ENCODE measurements at places on chromosomes 2 and 18. TPM values are rescaled to one million over a fixed set of nuclear protein-coding genes. Genes with fewer than 3 reads are reported as not detected.

DNA sequence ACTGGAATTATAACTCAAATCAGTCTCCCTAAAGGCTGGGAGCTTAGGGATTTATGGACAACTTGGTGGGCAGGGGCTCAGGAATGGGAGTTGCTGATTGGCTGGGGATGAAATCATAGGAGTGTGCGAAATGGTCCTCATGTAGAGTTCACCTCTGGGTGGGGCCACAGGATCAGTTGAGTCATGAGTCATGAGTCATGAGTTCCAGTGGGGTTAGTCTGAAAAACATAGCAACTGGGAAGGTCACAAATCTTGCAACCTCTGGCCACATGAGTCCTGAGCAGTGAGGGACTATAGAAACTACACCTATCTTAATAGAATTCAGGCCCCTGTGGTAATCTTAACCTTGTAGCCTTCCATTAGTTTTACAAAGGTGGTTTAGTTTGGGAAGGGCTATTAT is 383.3 kb downstream of the RBM43 start:
- no peaks in the 10 kb centered on the region for H3K27me3 ChIP-seq
- H3K36me3 ChIP-seq, result no peaks in the 10 kb centered on the region
- no peak overlapping the region for H3K4me3 ChIP-seq

GAL3ST2 gene
- not detected for total RNA-seq

ARL4C gene
- 6.3 TPM for total RNA-seq

- H3K36me3 ChIP-seq, result no peaks in the 10 kb centered on the region
- no peaks in the 10 kb centered on the region for H3K4me1 ChIP-seq
- H3K27ac ChIP-seq, result no peak overlapping the region
- no peak overlapping the region for H3K4me3 ChIP-seq
- DNase-seq, result no peak
- H3K27me3 ChIP-seq, result no peaks in the 10 kb centered on the region
Measured at GRCh38 chr2:230144355-230144754, 75.4 kb downstream of the SP110 start.

GRCh38 chr2:84494070-84494469 is 22.2 kb upstream of the DNAH6 start:
- no peak overlapping the region for H3K4me3 ChIP-seq
- peak; percentile 65 for DNase-seq
- no peaks in the 10 kb centered on the region for H3K27me3 ChIP-seq
- H3K27ac ChIP-seq, result peak overlapping the region; percentile 91
- H3K4me1 ChIP-seq, result peaks cover 31% of the 10 kb centered on the region
- no peaks in the 10 kb centered on the region for H3K36me3 ChIP-seq

DNA sequence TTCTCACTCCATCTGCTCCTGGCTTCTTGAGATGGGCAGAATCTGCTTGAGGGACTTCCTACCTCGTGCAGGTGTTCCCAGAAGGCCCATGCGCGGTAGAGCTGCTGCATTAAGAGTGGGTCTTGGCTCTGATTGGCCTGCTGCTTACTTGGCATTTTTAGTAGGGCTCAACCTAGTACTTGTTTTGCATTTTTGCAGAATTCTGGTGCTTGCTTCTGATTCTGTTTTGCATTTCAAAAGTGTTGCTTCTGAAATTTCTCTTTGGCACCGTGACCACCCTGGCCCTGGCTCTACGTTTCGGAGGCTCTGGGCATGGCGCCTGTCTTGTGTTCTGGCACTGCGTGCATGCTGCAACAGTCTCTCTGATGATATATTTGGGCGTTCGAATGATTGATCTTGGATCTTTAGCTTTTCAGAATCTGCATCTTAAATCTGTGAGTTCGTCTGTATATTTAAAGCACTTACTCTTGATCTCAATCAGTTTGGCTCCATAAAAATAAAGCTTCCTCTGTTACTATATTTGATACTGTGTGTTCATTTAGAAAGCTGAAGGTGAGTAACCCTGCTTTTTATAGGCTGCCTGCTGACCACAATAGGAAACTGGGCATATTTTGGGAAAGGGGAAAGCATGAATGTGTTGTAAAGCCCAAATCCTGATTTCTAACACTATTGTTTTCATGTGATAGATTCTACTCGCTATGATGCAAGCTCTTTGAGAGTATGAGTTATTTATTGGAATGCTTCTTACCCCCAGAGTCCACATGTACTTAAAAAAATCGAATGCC is 22.2 kb downstream of the EFR3B start:
- no peak overlapping the region for H3K4me3 ChIP-seq
- no peak overlapping the region for H3K27ac ChIP-seq
- DNase-seq, result no peak
- no peaks in the 10 kb centered on the region for H3K4me1 ChIP-seq
- H3K36me3 ChIP-seq, result no peaks in the 10 kb centered on the region
- no peaks in the 10 kb centered on the region for H3K27me3 ChIP-seq

DNA sequence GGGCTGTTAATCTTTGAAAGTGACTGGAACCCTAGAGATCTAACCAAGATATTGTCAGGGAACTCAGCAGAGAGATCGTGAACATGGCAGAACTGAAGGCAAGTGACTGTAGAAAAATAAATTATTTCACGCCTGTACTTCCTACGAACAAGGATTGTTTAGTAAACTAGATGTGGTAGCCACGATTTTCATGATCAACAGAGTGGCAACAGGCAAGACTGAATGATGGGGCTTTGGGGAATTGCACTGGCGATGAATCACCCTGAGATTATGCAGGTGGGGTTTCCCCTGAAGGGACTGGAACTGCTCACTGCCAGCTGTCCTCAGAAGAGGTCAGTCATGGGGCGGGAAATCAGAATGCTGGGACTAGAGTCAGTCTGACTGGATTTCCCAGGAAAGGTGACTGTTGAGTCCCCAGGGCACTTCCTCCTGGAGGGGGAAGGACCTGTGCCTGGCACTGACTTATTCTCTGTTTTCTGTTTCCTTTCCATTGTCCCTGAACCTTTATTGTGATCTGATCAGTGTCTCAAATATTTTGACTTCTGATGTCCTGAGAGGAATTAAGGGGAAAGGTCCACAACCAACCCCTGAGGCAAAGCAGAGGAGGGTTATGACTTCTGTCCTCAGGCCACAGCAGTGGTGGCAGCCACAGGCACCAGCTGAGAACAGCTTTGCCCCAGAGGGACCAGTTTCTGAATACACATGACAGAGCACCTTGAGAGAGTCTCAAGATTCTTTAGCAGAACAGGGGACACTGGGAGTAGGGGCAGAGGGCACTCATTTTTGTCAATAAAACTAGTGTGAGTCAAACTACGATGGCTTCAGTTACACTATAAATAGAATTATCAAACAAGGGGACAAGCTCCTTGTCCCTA is 70.0 kb downstream of the NAB1 start:
- H3K4me3 ChIP-seq, result no peak overlapping the region
- peaks cover 45% of the 10 kb centered on the region for H3K4me1 ChIP-seq
- no peaks in the 10 kb centered on the region for H3K36me3 ChIP-seq

GRCh38 chr18:23282437-23282781 is 147.1 kb downstream of the CABLES1 start:
- no peaks in the 10 kb centered on the region for H3K27me3 ChIP-seq
- peak overlapping the region; percentile 21 for H3K27ac ChIP-seq
- peaks cover 35% of the 10 kb centered on the region for H3K4me1 ChIP-seq
- no peaks in the 10 kb centered on the region for H3K36me3 ChIP-seq
- DNase-seq, result no peak
- H3K4me3 ChIP-seq, result no peak overlapping the region

DNA sequence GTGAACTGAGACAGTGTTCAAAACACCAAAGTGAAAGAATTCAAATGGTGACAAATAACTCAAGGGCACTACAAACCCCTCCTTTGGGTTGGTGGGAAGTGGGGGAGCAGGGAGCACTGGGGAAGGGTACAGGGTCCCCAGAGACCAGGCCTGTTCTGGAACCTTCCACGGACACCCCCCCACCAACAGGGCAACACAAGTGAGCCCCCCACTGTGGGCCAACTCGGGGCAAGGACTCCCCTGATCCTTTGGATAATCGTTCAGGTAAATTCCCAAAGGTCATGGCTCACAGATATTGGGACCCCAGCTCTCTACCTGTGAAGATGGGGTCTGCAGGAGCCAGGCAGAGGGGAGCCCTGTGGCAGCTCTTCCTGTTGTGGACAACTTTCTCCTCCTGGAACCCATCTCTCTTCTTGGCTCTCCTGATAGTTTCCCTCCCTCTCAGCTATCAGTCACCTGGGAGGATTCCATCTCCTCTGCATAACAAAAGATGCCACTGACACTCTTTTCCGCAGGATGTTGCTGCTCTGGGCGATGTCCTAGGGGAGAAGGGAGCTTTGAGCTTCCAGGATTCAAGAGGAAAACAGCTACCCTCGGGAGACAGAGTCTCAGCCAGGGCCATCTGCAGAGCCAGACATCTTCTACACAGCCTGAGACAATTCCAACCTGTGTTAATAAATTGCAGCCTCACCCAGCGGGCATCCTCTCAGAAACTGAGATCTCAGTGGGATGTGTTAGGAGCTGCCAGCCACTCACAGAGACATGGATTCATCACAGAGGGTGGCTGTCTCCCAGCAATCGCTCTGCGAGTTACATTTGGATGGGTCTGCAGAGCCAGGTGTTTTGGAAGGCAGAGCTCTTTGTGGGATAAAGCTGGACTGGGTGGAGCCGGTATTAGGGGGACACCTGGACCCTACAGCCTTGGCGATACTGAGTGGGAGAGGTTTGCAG is 35.4 kb downstream of the MBP start:
- peaks cover 27% of the 10 kb centered on the region for H3K4me1 ChIP-seq
- no peaks in the 10 kb centered on the region for H3K27me3 ChIP-seq
- no peak overlapping the region for H3K4me3 ChIP-seq

- no peaks in the 10 kb centered on the region for H3K36me3 ChIP-seq
- H3K4me1 ChIP-seq, result no peaks in the 10 kb centered on the region
- H3K4me3 ChIP-seq, result no peak overlapping the region
- no peak for DNase-seq
- no peak overlapping the region for H3K27ac ChIP-seq
- H3K27me3 ChIP-seq, result no peaks in the 10 kb centered on the region
Measured at GRCh38 chr2:50395605-50396297, 636.2 kb downstream of the NRXN1 start.

- H3K27ac ChIP-seq, result no peak overlapping the region
- no peaks in the 10 kb centered on the region for H3K27me3 ChIP-seq
- peaks cover 18% of the 10 kb centered on the region for H3K4me1 ChIP-seq
- no peak overlapping the region for H3K4me3 ChIP-seq
- no peak for DNase-seq
Measured at GRCh38 chr18:63314062-63314790, 5.3 kb downstream of the BCL2 start.

LYG1 gene
- total RNA-seq, result 0.37 TPM

DNA sequence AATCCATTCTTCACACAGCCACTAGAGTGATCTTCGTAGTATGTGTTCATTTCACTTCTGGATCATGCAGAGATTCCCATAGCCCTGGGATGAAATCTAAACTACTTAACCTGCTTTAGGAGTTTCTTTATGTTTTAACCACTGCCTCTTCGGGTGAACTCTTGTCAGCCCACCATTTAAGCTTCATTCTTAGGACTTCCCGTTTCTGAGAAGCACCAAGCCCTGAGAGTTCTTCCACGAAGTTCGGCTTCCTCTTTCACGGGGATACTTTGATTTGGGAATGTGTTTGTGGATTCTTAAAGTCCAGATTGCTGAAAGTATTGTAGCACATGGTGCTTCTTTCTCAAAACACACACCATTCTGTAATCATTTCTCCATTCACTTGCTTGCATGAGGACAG is 205.0 kb downstream of the UBE2E3 start:
- no peak overlapping the region for H3K27ac ChIP-seq
- no peak overlapping the region for H3K4me3 ChIP-seq
- H3K4me1 ChIP-seq, result no peaks in the 10 kb centered on the region
- no peak for DNase-seq
- no peaks in the 10 kb centered on the region for H3K36me3 ChIP-seq
- no peaks in the 10 kb centered on the region for H3K27me3 ChIP-seq

GRCh38 chr18:6255886-6256285 is 158.8 kb downstream of the L3MBTL4 start:
- no peak for DNase-seq
- no peaks in the 10 kb centered on the region for H3K27me3 ChIP-seq

ALPG gene
- total RNA-seq, result 0.03 TPM

GRCh38 chr2:20668451-20668850 is 1.5 kb downstream of the GDF7 start:
- peaks cover 14% of the 10 kb centered on the region for H3K4me1 ChIP-seq
- no peaks in the 10 kb centered on the region for H3K36me3 ChIP-seq
- H3K4me3 ChIP-seq, result no peak overlapping the region

GRCh38 chr2:205273148-205273547 is 409.2 kb upstream of the NRP2 start:
- no peaks in the 10 kb centered on the region for H3K36me3 ChIP-seq
- no peaks in the 10 kb centered on the region for H3K4me1 ChIP-seq
- no peak overlapping the region for H3K27ac ChIP-seq

GRCh38 chr18:69998523-69998987 is 50.9 kb upstream of the CD226 start:
- DNase-seq, result no peak
- H3K4me1 ChIP-seq, result no peaks in the 10 kb centered on the region
- no peak overlapping the region for H3K4me3 ChIP-seq
- no peaks in the 10 kb centered on the region for H3K27me3 ChIP-seq
- no peak overlapping the region for H3K27ac ChIP-seq
- H3K36me3 ChIP-seq, result peaks cover 3% of the 10 kb centered on the region

GRCh38 chr2:241760301-241760771 is 16.3 kb upstream of the GAL3ST2 start:
- H3K27ac ChIP-seq, result no peak overlapping the region
- H3K4me1 ChIP-seq, result peaks cover 5% of the 10 kb centered on the region
- no peaks in the 10 kb centered on the region for H3K27me3 ChIP-seq

DNA sequence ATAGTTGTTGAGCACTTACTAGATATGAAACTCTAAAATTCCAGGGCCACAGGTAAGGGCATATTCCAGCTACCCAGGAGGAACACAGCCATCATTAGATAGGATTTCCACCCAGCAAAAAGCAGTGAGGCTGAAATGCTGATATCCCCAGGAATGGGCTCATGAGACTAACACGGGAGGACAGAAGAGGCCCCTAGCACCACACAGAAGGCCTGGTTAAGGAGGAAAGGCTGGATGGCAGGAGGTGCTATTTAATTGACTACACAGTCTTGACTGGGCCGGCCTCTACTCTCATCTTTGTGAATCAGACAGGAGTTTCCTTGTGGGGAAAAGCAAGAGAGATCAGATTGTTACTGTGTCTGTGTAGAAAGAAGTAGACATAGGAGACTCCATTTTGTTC is 61.7 kb downstream of the MRPL35 start:
- no peaks in the 10 kb centered on the region for H3K4me1 ChIP-seq
- no peak overlapping the region for H3K4me3 ChIP-seq
- H3K36me3 ChIP-seq, result no peaks in the 10 kb centered on the region
- DNase-seq, result no peak
- H3K27me3 ChIP-seq, result peaks cover 9% of the 10 kb centered on the region
- H3K27ac ChIP-seq, result no peak overlapping the region

GRCh38 chr2:3450385-3451010 is 68.8 kb downstream of the ADI1 start:
- H3K4me1 ChIP-seq, result no peaks in the 10 kb centered on the region
- H3K36me3 ChIP-seq, result peaks cover 42% of the 10 kb centered on the region
- DNase-seq, result no peak
- H3K27me3 ChIP-seq, result no peaks in the 10 kb centered on the region
- H3K4me3 ChIP-seq, result no peak overlapping the region
- H3K27ac ChIP-seq, result no peak overlapping the region
